Mucosa of gallbladder (tissue), 1 donor: ENCODE measurements at places on chromosomes 16 and 17. TPM values are rescaled to one million over a fixed set of nuclear protein-coding genes. Genes with fewer than 3 reads are reported as not detected.

Gene VAC14
- total RNA-seq: 32.6 TPM

Gene SLC5A11
- total RNA-seq: 2.5 TPM

Gene RSAD1
- 35.4 TPM for total RNA-seq

Gene ANKRD40CL
- total RNA-seq: 10.9 TPM

Gene KCNJ18
- not detected for total RNA-seq

Gene C17orf50
- total RNA-seq: not detected

Gene SLC52A1
- not detected for total RNA-seq
